Sigmoid colon (tissue), 7 donors: ENCODE measurements at places on chromosomes 1 and 21. TPM values are rescaled to one million over a fixed set of nuclear protein-coding genes. Genes with fewer than 3 reads are reported as not detected.

- DNase-seq, result no peak
Observed at GRCh38 chr1:159008744-159009188, 941 bp upstream of the IFI16 start.

- DNase-seq, result no peak
Observed at GRCh38 chr1:51342591-51343206, 12.3 kb upstream of the TTC39A start.

DNA sequence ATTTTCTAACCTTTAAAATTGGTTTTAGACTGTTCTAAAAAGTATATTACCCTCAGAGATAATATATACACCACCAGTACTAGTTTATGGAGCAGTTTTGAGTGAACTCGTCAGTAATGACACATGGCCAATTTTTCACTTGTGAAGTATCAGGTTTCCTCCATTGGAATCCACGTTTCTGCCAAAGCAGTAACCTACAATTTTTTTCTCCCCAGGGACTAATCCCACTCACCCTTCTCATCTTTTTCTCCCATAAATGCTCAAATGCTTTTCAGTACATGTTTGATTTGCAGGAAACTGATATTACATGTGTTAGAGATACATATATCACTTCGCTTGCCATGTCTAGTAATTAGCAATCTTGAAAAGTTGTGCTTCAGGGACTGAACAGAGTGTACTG lies 94.1 kb downstream of the COL24A1 start:
- DNase-seq, result no peak

DNA sequence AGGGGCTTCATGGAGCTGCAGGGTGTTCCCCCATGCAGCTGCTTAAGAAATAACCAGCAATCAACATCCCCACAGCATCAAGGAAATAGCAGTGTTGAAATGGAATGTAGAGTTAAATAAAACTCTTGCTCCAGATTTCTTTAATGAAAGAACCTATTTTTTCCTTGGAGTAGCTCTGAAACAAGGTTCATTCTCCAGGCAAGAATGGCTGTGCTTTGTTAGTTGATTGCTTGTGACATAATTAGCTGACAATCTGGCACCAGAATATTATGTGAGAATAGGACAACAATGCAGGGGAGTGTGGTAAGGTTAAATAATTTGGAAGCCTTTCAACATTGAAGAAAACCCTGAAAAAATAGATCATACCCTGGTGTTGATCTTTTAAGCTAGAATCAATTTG lies 254.2 kb upstream of the RRP15 start:
- no peak for DNase-seq

- DNase-seq, result no peak
Observed at GRCh38 chr1:39153684-39154083, 50.8 kb upstream of the MACF1 start.

DNA sequence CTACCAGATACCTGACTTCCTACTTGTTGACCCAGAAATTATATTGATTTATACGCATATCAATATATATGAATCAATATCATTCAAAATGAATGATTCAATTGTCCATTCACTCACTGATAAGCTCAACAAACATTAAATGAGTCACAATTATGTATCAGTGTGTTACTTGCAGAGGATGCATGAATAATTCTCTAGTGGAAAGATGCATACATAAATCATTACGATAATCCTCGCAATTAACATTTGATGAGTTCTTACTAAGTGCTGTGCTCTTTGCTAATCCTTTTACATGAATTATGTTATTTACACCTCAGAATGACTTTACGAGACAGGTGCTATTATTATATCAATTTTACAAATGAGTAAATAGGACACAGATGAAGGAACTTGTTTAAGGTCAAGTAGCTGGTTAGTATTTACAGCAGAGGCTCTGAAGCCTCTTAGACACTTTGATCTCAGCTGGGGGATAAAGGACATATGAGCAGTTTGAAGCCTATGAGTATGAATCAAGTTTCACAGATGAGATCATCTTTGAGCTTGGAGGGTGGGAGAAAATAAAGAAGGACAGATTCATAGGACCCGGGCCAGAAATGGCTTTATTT lies 112.8 kb upstream of the ADAMTS5 start:
- DNase-seq, result no peak

Gene MIXL1
- total RNA-seq, result not detected

DNA sequence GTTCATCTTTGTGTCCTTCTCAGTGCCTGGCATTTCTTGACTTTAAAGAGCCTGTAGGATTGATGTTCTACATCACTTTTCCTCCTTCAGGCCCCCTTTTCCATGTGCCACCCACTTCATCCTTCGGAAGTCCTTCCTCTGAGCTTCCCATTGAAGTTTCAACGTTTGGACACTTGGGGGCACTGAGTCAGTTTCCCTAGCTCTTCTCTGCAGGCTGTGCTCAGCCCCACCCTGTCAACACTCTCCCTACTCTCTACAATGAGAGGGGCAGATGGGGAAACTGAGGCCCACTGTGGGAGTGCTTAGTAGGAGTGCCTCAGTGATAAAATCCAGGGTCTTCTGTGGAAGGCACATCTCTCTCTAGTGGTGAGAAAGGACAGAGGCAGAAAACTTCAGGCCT lies 11.9 kb downstream of the KCNJ10 start:
- no peak for DNase-seq

- no peak for DNase-seq
Observed at GRCh38 chr1:6580119-6580592, 362 bp downstream of the ZBTB48 start.

GRCh38 chr1:36760081-36760480 lies 274.2 kb downstream of the GRIK3 start:
- DNase-seq, result no peak

GRCh38 chr1:11847667-11848372 lies at the start of gene NPPA:
Gene NPPA (minus strand): TSS chr1:11847783. CDS start chr1:11847684, 99 bp downstream.
- no peak for DNase-seq

GRCh38 chr21:40685141-40685540 lies 161.8 kb downstream of the DSCAM start:
- DNase-seq, result no peak

- no peak for DNase-seq
Observed at GRCh38 chr1:207001492-207002245, 30.9 kb downstream of the C1orf116 start.

DNA sequence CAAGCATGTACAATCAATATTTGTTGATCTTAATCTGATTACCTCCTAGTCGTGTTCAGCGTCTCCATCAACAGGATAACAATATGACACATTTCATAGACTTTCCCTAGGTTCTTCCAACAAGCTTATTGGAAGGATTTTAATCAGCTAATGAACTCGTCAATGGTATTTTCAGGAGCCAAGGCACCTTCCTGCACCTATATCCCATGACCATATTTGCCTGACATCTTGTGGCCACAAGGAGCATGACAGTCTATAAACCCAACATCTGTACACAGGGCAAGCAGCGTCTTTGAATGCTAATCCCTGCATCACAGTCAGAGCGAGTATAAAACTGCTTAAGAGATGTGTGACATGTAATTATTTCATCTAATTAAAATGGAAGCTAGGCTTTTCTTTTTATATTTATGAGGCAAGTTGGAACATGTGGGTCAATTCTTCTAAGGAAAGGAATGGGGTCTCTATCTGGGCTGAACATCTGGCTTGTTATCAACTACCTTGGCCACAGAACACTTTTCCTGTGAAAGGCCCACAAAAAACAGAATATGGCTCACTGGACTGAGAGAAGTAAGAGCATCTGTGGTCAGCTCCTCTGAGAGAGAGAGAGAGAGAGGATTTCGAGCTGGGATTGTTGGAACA lies 388.8 kb downstream of the NTNG1 start:
- no peak for DNase-seq

DNA sequence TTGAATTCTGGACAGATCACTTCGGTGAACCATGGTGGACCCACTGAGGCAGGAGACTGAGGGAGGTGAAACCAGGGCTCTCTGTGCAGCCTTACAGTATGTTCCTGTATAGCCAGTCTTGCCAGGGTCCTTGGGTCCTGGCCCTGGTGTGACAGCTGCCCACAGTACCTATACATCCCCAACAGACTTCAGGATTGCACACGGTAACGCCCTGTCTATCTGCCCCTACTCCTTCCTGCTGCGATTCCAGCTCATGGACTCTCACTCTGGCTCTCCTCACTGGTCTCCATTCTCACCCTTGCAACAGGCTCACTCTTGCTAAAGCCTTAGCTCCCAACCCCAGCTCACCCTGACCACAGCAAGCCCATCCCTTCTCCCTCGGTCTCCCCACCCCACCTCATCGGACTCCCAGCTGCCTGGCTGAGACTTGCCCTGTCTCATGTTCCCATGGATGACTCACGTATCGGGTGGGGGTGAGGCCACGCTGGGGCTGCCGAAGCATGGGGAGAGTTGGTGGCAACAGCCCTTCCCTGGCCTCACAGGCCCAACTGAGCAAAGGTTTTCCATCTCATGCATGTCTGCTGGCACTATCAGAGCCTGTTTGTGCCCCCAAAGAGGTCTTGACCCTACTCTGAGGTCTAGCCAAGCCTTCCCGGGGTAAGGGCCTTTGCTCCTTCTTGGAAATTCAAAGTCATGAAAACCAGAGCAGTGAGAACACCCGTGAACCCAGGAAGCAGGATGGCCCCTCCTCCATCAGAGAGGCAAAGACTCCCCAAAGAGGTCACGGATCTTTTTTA lies 7.1 kb downstream of the PHLDA3 start:
- peak; percentile 96 for DNase-seq

Gene NBPF6
- not detected for total RNA-seq

DNA sequence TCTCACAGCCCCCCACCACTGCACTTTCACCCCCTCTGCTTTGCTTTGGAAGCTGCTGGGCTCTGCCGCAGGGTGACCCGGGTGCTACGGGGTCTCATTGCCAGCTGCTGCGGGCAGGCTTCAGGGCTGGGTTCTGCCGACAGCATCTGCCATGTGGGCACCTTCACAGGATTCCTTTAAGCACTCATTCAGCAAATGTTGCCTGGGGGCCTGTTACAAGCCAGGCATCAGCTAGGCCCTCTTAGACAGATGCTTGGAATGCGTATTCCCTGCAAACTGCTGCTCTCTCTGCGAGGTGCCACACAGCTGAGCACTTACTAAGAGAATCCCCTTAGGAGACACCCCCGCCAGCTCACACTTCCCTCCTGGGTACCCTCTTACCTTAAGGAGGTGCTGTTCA lies 29.2 kb downstream of the COL16A1 start:
- DNase-seq, result no peak

- no peak for DNase-seq
Observed at GRCh38 chr1:208238710-208239472, 5.3 kb downstream of the PLXNA2 start.

- no peak for DNase-seq
Observed at GRCh38 chr1:222539951-222540597, 7.8 kb downstream of the HHIPL2 start.

DNA sequence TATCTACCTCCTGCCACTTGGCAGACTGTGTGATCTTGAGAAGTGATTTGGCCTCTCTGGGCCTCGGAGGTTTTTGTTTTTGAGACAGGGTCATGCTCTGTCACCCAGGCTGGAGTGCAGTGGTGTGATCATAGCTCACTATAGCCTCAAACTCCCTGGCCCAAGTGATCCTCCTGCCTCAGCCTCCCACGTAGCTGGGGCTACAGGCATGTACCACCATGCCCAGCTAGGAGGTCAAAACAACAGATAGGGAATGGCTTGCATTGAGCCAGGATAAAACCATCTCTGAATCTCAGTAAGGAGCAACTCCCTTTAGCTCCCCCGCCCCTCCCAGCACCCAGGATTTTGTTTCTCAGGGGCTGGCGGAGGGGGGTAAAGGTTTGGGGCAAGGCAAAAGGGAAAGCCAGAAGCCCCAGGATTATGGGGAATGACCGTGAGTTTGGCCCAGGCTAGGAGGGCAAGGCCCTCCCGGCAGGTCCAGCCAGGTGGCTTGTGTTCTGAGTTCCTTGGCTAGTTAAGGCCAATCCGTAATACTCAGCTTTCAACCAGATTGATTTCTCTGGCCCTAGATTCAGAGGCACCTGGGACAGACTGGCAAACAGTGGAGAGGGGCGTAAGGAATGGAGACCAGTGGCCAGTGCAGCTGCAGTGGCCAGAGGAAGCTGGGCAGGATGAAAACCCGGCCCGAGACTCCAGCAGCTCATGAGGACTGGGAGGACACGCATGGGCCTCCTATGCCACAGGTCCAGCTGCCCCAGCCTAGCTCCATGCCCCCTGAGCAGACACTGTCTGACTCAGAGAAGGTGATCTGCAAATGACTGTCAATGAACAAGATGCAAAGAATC lies 130.1 kb downstream of the DMRTB1 start:
- DNase-seq, result peak; percentile 30

- DNase-seq, result no peak
Observed at GRCh38 chr1:232174306-232174705, 455.6 kb downstream of the SIPA1L2 start.

Gene C4BPB
- total RNA-seq, result not detected

DNA sequence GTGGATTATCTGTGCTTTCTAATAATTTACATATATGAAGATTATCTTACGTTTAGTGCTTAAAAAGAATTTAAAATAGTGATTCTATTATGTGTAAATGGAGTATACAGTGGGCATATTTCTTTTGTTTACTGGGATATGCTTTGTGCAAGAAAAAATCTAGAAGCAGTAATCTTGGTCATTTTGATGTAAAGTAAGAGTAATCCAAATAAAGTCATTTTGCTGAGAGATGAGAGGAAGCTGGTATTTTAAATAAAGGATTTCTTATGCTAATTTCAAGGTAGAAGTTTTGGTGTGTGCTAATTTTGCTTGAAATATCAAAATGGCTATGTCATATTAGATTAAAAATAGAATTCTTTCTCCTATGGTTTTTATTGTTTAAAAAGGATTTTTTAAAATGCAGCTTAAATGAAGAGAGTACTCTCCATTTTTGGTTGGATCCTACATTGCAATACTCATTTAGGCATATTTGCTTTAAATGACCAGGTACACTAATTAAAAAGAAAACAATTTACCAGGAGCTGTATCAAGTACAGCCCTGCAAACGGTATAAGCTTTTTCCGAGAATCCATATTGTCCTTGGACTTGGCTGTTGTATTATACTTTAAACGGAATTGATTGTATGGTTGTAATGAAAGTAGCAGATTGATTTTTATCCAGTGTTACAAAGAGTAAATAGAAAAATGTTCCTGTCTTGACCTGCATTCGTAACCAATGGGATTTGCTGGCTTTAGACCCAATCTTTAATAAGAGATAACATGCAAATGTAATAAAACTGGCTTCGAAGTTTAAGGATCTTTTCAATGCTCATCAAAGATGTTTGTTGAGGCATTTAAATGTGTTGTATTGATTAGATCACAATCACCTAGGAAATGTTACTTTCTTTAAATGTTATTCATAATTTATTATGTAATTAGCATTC lies 574.7 kb downstream of the USP25 start:
- no peak for DNase-seq

- no peak for DNase-seq
Observed at GRCh38 chr1:9086796-9087195, 17.4 kb upstream of the SLC2A5 start.

Gene TAL1
- total RNA-seq, result 3.9 TPM

Gene DPH2
- 10.7 TPM for total RNA-seq

GRCh38 chr1:49111931-49112330 lies 335.2 kb upstream of the BEND5 start:
- DNase-seq, result no peak
